Umbilical cord (tissue), 2 donors: ENCODE measurements at places on chromosomes 3 and 15. TPM values are rescaled to one million over a fixed set of nuclear protein-coding genes. Genes with fewer than 3 reads are reported as not detected.

PLA2G4E gene
- 0.72 TPM for total RNA-seq

DNA sequence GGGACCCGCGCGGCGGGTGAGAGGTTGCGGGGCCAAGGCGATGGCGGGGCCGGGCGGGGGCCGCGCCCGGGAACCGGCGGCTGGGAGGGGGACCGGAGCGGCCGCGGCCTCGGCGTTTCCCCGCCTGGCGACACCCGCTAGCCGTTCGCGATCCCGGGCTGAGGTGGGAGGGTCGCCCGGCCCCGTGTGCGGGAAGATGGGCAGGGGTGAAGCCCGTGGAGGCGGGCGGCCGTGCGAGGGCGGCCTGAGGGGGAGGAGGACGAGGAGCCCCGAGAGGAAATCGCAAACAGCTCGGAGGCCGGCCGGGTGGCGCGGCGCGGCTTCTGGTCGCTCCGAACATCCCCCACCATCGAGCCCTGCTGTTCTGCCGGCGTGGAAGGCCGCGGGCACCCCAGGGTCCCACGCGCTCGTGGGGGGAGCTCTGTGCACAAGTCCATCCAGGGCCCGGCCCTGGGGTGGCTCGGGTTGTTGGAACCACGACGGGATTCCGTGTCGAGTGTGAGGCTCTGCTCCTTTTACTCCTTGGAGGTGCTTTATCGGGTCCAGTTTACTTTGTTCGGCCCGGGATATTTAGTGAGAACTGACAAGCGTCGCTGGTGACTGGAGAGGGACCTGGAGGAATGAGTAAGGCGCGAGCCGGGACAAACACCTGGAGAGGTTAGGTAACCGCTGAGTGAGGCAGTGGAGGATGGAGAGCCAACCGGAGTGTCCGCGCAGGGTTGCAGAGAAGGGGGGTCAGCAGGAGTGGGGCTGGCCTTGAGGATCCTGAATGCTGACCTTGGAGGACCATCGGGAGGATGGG, 728 bp downstream of the CRTC3 start:
- DNase-seq, result peak; percentile 46

DNA sequence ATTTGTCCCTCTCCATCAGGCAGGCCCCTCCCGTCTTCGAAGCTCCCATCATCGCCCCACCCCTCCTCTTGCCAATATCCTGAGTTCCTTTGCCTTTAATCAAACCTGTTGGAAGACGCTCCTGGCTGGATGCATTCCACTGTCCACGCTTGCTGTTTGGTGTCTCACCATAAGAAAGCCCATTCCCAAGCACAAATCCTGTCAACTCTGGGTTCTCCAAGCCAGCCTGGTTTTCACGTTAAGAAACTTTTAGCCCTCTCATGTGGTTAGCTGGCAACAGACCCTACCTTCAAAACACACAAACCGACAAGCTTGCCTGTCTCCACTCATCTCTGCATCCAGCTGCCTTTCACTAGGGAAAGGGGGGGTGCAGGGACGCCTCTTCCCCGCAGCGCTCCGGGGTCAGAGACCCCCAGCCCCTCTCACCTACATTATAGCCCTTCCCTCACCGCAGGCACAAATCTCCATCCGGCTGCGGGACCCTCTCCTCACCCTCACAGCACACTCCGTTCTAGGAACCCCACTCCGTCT, 1.1 kb downstream of the GORASP1 start:
- peak; percentile 20 for DNase-seq

DNA sequence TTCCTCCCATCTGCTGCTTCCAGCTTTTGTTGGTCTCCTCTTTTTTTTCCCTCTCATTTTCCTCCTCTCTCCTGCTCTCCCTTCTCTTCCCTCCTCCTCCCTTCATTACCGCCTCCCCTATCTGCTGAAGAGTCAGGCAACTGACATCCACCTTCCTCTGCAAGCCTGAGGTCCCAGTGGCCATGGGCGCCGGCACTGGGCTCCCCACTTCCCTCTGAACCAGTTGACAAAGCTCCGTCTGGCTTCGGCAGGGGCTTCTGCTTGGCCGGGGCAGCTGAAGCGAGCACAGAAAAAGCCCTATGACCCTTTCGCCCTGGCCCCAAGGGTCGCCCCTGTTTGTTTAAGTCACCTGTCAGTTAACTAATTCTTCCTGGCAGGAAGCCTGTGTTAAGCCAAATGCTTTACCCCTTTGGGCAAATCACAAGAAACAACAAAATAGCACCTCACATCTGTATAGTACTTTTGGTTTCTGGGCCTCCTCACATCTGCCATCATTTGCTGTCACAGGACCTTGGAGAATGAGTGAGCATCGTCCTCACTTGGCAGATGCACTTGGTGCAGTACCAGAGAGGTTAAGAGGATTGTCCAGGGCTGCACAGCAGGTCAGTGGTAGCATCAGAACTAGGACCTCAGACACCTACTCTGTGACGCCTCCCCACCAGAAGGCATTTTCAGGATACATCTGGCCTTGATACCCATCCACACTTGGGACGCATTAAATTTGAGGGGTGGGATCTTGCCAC, 27.7 kb downstream of the ITGA11 start:
- no peak for DNase-seq

GRCh38 chr3:12421132-12421531, 63.1 kb upstream of the TSEN2 start:
- no peak for DNase-seq

DNA sequence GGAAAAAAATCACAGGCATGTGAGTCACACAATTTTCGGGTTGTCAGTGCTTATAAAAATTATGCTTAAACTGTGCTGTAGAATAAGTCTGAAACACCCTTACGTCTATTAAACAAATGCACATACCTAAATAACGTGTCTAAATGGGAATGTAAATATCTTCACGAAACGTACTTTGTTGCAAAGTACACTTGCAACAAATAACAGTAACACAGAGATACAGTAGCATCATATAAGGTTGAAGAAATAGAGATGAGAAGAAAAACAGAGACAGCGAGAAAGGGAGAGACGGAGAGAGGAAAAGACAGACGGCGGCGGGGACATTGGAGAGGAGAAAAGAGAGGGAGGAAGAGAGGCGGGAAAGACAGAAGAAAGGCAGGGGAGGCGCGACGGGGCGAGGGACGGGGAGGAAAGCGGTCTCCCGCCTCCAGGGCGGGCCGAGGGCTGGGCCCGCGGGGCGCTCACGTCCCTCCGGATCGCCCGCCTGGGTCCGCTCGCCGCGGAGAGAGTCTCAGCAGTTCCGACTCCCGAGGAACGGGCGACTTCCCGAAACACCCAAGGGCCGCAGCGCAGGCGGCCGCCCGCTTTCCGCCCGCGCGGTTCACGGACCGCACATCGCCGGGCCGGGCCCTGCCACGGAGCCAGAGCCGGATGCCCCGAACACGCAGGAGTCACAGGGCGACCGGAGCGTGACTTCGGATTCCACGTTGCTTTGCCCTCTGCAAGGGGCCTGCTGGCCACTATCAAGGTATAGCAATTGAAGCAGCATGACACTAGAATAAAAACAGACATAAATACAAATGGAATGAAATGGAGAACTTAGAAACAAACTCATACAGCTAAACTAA, 153.4 kb downstream of the LMLN start:
- DNase-seq, result peak; percentile 26

DNA sequence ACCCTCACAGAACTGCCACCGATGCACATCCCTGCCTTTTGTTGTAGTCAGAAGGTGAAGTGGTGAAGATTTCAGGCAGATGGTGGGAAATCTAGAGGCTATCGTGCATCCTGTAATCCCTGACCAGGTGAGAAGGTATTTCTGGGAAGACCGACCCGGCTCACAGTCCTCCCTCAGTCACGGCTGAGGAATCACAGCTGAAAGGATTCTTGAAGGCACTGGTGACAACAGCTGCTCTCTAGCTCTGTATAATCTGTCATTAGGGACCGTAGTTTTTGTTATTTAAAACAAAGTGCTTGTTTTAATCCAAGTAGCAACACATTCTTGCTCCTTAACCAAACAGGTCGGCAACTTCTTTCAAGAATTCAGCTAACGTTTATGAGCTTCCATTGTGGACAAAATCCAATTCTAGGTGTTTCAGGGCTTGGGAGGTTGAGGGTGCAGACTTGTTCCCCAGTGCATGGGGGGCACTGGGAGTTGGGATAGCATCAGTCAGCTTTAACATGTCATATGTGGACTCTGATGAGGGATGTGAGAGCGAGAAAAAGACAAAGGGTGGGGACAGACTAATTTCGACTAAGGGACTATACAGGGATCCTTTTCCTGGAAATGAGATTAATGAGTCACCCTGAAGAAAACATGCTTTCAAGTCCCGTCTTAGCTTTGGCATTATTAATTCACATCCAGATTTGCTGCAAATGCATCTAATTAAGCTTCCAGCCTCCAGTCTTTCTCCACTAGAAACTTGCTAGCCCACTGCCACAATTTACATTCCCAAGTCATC, 141.0 kb upstream of the RASGRP1 start:
- no peak for DNase-seq

DNA sequence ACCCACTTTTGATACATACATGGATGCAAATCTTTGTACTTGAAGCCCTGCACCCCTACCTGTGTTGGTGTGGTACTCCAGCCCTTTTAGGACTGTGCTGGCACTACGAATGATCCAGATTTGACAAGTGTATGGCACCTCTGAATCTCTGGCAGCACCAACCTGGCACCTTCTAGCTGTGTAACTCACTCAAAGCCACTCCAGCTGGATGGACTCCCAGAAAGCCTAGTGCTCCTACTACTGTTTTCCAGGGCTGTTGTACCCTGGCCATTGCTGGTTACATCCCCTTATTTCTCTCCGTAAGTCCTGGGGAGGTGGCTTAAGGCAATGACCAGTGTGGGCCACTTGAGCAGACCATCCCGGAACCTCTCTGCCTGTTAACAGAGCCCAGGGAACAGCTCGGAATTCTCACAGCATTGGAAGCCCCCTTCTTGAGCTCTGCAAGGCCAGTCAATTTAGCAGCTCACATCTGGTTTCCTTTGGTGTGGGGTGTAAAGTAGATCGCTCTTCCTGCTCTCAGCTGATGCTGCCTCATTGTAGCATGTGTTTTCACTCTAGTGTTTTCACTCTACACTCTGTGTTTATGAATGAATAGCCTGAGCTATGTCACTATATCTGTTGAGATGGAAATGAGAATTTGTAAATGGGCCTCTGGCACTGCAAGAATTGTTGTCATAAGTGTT, 12.2 kb downstream of the CALML4 start:
- no peak for DNase-seq

MYZAP gene
- total RNA-seq, result not detected

- no peak for DNase-seq
Measured at GRCh38 chr3:143590660-143591059, 257.6 kb downstream of the SLC9A9 start.

DNA sequence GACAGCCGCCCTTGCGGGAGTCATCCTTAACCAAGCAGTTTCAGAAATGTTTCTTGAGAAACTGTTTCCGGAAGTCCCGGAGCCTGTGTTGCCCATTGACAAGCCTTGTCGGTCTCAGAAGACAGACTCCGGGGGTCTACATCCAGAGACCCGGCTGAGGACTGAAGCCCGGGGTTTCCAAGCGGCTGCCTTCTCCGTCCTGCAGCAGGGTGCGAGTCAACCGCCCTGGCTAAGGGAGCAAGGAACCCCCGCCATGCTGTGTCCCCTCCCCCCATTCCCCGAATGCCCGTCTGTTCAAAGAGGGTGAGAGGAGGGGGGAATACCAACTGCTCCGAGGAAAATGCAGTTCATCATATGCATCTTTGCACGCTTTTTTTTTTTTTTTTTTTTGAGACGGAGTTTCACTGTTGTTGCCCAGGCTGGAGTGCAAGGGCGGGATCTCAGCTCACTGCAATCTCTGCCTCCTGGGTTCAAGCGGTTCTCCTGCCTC, 61.6 kb downstream of the ATP1B3 start:
- no peak for DNase-seq

- DNase-seq, result peak; percentile 32
Measured at GRCh38 chr3:138197058-138197457, 10.0 kb downstream of the ARMC8 start.

GOLGA8G gene
- 3.6 TPM for total RNA-seq

GRCh38 chr3:113157408-113158030, 53.8 kb upstream of the BOC start:
- DNase-seq, result peak; percentile 81

THPO gene
- not detected for total RNA-seq

GRCh38 chr15:36808411-36809160, 229.2 kb downstream of the CDIN1 start:
- peak; percentile 55 for DNase-seq

DNA sequence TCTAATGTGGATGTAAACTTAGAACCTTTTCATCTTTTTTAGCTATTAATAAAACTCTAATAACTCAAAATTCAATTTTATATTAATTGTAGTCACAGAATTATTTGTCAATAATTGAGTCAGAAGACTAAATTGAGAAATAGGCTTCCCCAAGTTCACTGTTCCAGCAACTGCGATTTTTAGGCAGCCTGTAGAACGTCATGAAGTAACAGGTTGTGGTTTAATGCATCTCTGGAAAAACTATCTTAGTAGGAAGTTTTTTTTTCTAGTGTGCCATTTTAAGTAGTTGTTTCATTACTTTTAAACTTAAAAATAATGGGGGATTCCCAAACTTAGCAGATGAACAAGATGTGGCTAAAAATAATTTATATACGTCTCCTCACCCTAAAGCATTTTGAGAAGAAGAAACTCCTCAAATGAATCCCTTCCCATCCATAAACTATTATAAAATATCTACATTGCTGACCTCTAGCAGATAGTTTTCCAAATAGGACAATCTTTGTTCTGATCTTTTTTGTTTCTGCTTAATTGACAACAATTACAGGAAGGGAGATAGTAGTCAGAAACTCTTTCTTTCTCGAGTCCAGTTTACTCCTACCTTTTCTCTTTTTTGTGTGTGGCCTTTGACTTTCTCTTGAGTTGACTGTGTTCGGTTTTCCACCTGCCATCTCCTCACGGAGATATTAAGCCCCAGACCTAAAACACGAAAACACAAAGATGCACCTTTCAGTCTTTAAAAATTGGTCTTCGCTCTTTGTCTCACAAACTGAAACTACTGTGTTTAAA, 43.1 kb downstream of the LRCH3 start:
- DNase-seq, result no peak

DNA sequence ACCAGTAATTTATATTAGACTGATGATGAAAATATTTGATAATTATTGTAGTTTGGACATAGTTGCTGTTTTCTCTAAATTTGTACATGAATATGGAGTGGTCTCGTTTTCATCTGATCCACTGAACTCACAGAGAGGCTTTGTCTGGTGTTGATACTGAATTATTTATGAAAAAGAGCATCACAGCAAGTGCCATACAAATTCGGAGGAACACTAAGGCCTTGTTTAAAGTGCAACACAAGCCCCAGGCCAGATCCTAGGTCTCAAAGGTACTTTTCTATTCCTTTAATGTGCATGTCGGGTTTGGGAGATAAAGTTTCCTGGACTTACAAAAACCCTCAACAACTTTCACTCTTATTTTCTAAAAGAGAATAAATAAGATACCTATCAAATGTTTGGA, 796.8 kb upstream of the EPHA6 start:
- no peak for DNase-seq

DNA sequence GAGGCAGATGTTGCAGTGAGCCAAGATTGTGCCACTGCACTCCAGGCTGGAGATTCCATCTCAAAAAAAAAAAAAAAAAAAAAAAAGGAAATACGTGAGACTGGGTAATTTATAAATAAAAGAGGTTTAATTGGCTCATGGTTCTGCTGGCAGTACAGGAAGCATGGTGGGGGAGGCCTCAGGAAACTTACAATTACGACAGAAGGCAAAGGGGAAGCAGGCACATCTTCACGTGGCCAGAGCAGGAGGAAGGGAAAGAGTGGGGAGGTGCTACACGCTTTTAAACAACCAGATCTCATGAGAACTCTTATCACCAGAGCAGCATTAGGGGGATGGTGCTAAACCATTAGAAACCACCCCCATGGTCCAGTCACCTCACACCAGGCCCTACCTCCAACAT, 138.2 kb upstream of the IL12A start:
- DNase-seq, result no peak
